ENCODE measurements at places on chromosomes 16 and 17.

GRCh38 chr16:50808929-50809538 is 67.1 kb downstream of the CYLD start:
- DNase-seq = no peak

DNA sequence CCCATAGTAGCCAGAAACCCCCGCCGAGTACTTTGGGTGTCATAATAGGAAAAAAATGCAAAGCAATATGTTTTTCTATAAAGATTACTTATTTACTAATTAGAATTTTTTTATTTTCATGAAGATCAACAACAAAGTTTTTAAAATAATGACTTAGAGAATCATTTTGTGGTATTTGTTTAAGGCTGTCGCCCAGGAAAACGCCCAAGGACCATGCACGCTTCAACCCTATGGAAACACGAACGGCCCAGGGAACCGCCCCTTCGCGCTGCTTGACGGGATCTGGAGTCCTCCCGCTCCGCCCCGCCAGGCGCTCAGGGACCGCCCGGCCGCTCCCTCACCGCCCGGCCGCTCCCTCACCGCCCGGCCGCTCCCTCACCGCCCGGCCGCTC is 408 bp upstream of the KPNA2 start:
- peak; percentile 97 for DNase-seq

DNA sequence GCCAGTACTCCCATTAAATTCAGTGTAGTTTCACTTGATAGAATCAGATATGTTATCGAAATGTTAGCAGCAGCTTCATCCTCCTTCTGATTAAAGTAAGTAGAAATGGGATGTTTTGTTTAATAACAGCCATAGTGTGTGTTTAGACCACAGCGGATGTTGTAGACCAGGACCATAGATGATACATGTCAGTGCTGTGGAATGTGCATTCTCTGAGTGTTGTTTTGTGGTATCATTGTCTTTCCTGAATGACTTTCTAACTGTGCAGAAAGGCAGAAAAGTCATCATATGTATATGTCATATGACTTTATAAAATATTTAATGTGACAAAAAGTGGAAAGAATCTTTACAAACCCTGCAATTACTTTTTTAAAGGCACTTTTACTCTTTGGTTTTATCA is 55.6 kb downstream of the CYLD start:
- DNase-seq = no peak

GRCh38 chr17:64504769-64505339 is 1.2 kb downstream of the DDX5 start:
- DNase-seq = no peak

- DNase-seq = no peak
These were observed 154.6 kb upstream of the CHMP6 start for GRCh38 chr17:80836971-80837481.

GRCh38 chr17:47992216-47992615 is 21.3 kb downstream of the CDK5RAP3 start:
- no peak for DNase-seq

DNA sequence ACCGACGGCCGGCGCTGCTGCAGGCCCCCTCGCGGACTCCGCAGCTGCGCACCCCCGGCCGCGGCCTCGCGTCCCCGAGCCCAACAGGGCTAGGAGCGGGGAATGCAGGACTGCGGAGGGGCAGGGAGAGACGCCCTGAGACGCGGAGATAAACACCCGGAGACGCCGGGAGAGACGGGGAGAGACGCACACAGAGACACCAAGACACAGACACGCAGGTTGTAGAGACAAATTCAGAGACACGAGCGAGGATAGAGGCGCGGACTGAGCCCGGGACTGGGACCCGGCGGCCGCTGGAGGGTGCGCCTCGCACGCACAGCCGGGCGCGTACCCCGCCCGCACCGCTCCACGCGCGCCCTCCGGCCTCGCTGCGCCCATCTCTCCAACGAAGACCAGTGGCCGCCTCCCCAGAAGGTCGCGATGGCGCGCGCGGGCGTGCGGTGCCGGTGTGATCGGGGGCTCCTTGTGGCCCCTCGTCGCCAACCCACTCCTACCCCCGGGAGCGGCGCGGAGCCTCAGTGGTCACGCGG is 902 bp downstream of the STAC2 start:
- no peak for DNase-seq

DNA sequence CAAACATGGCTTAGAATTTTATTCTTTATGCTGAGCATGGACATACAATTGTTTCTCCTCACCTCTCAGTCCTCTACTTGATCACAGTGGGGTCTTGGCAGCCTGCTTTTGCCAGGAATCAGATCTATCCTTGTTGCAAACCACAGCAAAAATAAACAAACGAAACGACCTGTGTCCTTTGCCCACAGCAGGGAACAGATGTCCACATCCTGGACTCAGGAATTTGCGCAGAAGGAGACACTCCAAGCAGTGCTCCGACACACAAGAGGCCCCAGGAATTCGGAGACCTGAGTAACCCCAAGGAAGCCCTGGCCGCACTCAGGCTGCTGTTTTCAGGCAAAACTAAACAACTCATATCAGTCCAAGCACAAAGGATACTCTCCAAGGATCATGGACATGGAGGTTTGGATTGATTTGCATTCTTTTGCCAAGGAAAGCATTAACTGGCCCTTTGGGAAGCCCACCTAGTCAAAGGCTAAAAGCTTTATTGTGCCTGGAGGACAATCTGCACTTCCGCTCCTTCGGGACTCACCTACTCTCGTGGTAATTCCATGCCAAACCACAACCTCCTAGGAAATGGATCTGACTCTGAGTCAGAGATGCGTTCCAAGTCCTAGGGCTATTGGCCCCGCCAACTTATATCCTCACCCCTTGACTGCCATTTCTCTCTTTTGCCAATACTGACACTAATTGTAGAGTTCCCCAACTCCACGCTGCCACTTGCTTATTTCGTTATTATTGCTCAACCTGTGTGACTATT is 271.1 kb upstream of the CDH11 start:
- no peak for DNase-seq

GRCh38 chr17:29252101-29252791 is 5.6 kb downstream of the CRYBA1 start:
- no peak for DNase-seq

GRCh38 chr16:8572919-8573724 is 17.2 kb downstream of the TMEM114 start:
- DNase-seq = no peak

DNA sequence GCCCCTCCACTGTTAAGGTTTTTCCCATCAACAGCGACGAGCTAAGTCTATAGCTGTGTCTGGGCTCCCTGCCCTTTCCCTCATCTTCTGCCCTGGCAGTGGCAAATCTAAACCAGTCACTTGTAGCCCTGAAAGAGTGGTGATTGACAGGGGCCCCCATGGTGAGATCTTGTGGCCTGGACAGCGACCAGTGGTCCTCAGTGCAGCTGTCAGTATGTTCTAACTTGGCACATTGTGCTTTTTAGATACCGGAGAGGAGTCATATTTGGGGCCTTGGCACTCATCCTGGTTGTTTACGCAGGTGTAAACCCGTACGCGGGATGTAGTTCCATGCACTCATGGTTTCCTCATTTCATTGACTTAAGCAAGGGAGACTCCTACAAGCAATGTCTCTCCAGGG is 57.5 kb upstream of the ARHGAP44 start:
- no peak for DNase-seq

GRCh38 chr17:27756467-27757371 is 43.6 kb downstream of the NOS2 start:
- peak; percentile 6 for DNase-seq

DNA sequence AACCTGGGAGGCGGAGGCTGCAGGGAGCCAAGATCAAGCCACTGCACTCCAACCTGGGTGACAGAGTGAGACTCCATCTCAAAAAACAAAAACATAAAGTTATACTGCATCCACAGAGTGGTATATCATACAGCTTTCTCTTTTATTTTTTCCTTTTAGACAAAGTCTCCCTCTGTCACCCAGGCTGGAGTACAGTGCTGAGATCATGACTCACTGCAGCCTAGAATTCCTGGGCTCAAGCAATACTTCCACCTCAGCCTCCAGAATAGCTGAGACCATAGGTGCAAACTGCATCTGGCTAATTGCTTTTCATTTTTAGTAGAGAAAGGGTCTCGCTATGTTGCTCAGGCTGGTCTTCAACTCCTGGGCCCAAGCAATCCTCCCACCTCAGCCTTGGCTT is 10.0 kb upstream of the COPRS start:
- no peak for DNase-seq

DNA sequence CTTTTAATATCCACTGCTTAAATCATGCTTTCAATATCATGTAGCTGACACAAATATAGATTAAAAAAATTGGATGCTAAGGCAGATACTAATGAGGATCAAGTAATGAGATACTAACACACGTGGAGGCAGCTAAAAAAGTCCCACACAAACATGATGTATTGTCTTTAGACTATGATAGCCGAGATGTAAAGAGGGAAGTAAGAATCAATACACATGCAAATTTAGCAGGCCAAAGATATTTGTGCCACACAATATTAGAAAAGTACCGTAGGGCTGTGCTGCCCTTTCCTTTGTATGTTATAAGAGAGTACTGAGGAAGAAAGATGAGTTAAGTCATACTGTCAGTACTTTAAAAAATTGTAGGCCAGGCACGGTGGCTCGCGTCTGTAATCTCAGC is 51.4 kb upstream of the STAC2 start:
- DNase-seq = no peak

DNA sequence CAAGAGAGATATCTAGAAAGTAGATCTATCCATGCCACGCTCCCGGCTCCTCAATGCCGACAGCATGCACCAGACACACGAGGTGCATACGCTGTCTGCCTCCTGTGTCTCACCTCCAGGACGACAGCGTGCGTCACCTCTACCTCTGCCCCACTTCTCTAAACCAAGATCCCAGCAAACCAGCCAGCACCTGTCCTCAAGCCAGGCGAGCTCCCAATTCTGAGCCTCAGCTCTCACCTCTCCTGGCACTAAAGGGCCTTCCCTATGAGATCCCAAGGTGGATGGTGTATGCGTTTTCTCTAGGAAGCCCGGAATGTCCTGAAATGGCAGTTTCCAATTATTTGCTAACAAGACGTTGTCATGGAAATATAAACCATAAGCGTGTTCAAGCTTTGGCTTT is 36.2 kb upstream of the RCVRN start:
- DNase-seq = no peak

DNA sequence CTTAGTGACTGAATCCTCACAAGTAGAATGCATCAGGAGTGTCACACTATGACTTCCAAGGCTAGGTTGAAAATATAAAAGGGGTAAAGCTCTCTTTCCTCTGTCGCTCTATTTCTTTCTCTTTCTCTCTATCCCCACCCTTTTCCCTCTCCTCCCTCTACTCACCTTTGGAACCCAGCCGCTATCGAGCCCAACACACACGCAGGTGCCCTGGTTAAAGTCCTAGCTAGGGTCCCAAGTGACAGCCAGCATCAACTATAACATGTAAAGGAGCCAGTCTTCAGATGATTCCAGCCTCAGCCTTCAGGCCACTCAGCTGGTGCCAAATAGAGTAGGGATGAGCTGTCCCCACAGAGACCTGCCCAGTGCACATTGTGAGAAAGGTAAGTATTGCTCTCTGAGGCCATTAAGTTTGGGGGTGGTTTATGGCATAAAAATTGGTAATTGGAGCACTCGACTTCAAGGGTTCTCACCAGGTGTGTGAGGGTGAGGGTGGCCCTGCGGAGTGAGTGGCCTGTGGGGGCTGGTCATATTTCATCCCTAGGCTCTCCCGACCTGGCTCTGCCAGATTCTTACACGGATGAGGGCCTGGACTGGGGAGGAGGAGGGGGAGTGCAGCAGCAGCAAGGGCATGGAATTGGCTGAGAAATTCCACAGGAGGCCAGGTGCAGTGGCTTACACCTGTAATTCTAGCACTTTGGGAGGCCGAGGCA is 14.9 kb upstream of the C16orf54 start:
- peak; percentile 65 for DNase-seq

GRCh38 chr17:72307836-72308235 is 187.0 kb downstream of the SOX9 start:
- DNase-seq = no peak

DNA sequence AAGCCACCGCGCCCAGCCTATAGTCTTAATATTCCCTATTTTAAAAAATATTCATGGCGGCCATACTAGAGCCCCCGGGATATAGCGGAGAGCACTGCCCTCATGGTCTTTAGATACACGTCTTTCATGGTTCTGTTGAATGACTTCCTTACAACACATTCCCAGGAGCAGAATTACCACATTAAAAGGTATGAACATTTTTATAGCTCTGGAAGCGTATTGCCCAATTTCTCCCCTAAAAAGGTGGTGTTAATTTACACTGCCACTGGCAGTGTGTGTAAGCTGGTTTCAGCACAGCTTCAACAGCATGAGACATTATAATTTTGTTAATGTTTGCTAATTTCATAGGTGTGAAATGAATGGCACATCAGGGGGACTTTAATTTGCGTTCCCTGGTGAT is 19.0 kb downstream of the C17orf100 start:
- no peak for DNase-seq

GRCh38 chr17:14303343-14304221 is 2.7 kb downstream of the HS3ST3B1 start:
- DNase-seq = no peak

DNA sequence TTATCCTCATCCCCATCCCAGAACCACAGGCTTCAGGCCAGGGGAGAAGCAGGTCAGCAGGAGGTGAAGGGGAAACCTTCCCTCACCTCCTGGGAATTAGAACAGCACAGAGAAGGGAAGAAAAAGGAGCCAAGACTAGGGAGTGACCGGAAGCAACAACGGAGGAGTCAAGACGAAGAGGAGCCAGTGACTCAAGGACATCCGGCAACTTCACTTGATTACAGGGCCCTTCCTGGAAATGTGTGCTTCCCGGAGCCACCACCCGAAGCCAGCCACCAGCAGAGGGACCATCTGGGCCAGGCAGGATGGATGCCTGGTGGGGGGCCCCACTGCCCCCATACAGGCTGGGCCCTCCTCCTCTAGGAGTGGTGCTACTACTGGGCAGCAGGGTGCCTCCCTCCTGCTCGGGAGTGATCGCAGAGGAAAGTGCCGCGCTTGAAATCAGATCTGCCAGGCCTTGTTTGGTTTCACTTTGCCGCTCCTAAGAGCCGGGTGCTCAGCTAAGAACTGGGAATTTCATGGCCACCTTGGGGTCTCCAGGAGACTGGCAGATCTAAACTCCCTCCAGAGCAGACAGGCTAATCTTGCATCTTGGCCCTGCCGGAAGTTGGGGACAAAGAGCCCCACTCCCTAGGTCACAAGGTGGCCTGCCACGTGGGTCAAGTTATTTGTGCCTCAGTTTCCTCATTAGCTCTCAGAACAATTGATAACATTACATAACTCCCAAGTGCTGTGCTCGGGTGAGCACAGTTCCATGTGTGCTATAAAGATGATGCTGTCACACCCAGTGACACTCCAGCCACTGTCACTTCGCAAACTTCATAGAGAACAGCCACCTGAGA is 6.6 kb downstream of the CDC42EP4 start:
- DNase-seq = peak; percentile 29

Data from NCI-H2029 (cell line).